Stimulated activated CD8-positive, alpha-beta memory T cell treated with anti-CD3 and anti-CD28 coated beads, Interleukin-7, amount 100 ng/mL, for 48 hours (primary cell): ENCODE measurements at places on chromosomes 4 and X.

DNA sequence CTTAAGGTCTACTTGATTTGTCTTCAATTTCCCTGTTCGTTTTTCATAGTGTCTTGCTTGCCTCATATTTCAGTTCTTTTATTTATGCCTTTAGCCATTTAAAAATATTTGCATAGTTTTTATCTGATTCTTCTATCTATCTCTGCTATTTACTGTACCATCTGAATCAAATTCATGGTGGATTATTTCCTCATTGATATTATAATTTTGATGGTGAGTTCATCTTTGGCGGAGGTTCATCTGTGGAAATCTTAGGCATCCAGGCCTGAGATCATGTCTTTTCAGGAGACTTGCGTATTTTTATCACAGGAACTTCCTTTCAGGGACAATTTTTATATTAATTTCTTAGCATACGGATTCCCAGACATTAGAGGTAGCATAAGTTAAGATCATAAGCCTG is 275.2 kb downstream of the STPG2 start:
- DNase-seq = no peak

- no peak for DNase-seq
Observed at GRCh38 chrX:10922835-10923234, 188.3 kb upstream of the HCCS start.

DNA sequence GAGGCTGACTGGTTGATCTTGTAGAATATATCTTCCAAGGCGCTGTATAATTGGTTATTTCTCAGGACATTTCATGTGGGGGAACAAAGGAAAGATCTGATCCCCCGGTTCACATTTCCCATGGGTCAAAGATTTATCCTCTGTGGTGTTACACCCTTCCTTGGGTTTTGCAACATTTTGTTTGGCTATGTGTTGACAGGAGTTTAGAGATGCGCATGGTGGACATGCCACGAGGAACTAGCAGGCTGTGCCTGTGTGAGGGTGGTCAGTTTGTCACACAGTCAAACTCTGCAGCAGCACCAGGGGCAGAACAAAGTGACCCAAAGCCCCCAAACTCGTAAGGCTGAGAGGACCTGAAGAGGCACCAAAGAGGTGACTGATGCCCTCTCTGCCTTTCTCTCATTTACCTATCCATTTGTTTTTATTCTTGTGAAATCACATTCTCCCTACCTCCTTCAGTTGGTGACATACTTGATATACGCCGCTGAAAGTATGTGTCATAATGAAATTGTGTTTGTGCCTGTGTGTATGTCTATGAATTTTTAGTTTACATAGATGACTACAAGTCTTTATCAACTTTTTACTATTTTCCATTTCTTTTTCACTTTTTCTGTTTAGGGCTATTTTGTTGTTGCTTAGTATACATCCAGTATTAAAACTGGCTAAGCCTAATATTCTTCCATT is 164.7 kb downstream of the SPCS3 start:
- no peak for DNase-seq

DNA sequence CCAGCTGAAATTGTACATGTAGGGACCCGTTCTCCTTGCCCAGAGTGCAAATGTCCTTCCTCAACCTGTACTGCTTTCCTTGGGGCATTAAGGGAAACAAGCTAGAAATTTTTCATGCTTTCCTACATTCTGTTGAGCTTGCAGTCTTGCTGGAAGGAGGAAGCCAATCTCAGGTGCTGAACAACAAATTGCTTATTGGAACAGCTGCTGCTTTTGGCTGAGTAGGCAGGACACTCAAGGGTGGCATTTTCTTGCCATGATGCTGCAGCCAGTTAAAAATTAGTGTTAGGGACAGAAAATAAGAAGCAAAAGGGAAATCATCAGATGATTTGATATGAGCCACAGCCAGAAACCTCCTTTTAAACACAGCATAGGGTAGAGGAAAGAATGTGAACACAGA is 223.7 kb downstream of the QDPR start:
- no peak for DNase-seq

DNA sequence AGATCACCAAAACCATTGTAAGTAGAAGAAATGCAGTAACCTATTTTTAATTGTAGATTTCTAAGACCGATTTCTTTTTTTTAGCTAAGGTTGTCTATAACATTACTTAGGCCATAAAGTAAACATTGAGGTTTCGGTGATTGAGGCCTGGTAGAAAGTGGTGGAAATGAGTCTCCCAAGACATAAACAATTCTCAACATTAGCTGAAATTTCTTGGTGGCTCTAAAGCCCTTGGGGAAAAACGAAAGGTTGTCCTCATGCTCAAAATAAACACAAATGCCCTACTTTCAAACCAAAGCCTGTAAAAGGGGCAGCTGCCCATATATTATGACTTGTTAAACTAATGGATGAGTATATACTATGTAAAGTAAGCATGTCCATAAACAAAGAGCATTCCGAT is 98.8 kb downstream of the SCFD2 start:
- DNase-seq = no peak

- DNase-seq = no peak
Observed at GRCh38 chr4:123600987-123601904, 204.7 kb downstream of the SPRY1 start.

DNA sequence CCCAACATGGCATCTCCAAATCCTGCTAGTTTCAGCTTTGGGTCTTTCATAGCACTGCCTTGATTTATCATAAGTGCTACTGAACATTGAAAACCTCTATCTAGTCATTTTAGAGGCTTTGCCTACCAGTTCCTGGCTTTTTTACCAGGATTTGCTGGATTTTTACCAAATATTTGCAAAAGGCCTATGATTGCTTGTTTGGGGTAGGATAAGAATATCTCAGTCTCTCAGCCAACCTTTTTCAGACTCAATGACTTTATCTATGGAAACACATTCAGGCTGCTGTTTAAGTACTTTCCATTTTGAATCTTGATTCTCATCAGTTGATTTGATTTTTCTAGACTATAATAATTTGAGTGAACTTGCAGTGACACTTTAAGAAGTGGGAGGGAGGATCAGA is 80.1 kb downstream of the NPFFR2 start:
- no peak for DNase-seq

DNA sequence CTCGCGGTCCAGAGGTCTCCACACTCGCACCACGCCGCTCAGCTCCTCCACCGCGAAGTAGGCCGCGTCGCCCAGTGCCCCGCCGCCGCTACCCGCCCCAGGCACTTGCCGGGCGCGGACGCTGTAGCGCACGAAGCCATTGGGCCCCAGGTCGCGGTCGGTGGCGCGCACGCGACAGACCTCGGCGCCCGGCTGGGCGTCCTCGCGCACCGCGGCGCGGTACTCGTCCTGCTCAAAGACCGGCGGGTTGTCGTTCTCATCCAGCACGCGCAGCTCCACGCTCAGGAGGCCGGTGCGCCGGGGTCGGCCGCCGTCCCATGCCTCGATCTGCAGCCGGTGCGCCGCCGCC is 1.4 kb downstream of the DCHS2 start:
- no peak for DNase-seq

- DNase-seq = no peak
Observed at GRCh38 chr4:39067451-39067850, 5.4 kb downstream of the KLHL5 start.

GRCh38 chr4:153798901-153799693 is 10.2 kb upstream of the SFRP2 start:
- DNase-seq = no peak

DNA sequence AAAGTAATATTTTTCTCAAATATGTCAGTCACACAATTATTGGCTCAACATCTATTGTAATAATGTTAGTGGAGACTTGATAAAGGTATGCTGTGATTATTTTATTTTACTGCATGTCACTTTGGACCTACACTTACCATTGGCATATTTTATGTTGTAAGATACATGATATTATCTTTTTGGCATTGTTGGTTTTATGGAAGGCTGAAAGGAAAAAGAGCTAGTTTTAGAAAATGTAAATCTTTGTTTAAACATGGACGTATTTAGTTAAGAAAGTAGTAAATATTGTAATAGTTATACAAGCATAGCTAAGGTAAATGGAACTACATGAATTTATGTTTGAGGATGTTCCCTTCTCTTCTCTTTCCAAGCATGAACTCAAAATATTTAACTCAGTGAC is 1399.3 kb downstream of the STIM2 start:
- DNase-seq = no peak

GRCh38 chr4:87838205-87838604 is 5.4 kb downstream of the MEPE start:
- no peak for DNase-seq

DNA sequence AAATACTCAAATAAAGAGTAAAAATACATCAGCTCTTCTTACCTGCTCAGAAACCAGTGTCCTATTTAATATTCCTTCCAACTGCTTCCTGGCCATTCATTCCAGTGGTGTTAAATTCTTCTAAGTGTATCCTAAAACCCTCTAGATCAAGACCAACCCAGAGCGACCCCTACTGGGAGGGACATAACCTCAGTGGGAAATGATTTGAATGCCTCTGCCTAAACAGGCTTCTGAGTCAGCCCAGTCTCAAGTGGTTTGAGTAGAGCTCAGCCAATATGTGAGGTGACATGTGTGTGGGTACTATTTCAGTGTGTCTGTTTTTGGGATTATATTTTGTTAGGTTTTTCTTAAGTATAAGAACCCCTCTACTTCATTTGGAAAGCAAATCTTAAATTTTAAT is 133.6 kb upstream of the ARHGEF9 start:
- no peak for DNase-seq

GRCh38 chrX:3990569-3990968 is 277.1 kb upstream of the PRKX start:
- DNase-seq = no peak

GRCh38 chrX:36462142-36462541 is 542.6 kb downstream of the CFAP47 start:
- DNase-seq = no peak

GRCh38 chrX:153474718-153475117 is 4.3 kb upstream of the HAUS7 start:
- DNase-seq = no peak

GRCh38 chr4:80694171-80694570 is 336.3 kb upstream of the BMP3 start:
- no peak for DNase-seq

- no peak for DNase-seq
Observed at GRCh38 chrX:26203561-26203960, 11.3 kb downstream of the MAGEB6 start.

DNA sequence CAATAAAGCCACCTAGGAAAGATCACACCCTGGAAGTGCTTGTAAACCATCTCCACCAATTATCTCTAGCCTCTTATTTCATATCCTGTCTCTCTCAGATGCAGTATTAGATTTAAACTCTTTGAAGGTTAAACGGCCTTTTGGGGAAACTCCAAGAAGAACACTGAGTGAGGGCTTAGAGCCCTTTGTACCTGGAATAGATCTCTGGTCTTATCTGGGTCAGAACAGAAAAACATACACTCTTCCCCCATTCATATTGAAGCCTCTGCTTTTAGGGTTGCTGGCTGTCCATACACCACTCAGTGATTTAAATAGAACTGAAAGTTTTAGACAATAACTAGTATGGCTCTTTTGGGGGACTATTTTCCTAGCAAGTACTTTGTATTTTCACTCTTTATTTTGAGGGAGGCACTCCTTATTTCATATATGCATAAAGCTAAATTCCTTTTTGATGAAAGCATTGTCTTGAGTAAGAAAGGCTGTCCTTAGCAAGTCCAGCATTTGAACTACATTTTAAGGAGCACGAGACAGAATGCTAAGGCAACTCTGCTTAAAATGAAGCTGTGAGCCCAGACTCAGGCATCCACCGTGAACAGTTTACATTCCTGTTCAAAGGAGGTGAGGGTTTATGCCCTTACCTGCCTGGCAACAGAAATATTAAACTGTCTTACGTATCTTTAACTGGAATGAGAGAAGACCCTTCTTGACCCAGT is 17.4 kb downstream of the YY2 start:
- no peak for DNase-seq

- no peak for DNase-seq
Observed at GRCh38 chrX:150352114-150352513, 11.0 kb upstream of the MAMLD1 start.

- no peak for DNase-seq
Observed at GRCh38 chrX:100979881-100980607, 10.5 kb downstream of the ARL13A start.

GRCh38 chr4:78864405-78865024 is 74.7 kb downstream of the PAQR3 start:
- DNase-seq = no peak

DNA sequence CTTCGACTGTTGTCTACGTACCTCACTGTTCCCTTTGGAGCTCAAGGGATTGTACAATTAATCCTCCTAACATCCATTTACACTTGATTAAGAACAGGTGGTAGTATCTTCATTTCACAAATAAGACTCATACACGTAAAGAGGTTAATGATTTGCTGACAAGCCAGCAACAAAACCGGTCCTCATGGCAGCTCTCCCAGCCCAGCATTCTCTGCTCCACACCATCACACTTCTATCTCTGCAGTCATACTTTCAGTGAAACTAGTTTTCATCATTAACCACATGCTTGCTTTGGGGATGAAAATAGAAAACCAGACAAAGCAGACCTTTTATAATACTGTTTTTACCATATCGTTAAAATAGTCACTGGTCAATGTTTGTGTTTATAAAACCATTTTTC is 28.7 kb upstream of the CASK start:
- DNase-seq = no peak

- no peak for DNase-seq
Observed at GRCh38 chr4:120682981-120683380, 239.5 kb downstream of the PRDM5 start.

DNA sequence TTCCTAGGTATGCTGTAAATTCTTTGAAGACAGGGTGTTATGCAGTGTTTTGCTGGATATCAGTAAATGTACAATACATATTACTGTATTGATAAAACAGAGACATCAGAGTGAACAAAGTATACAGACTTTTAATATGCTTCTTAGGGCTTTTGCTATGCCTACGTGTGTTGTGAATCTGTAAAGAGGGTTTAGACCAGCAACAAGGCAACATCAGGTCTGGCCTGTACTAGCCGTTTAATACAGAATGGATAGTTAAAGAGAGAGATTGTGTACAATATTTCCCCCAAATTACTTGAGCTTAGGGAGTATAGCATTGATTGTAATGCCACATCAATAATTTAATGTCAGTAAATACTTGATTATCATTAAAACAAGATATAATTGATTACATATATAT is 75.2 kb downstream of the PAQR3 start:
- no peak for DNase-seq

DNA sequence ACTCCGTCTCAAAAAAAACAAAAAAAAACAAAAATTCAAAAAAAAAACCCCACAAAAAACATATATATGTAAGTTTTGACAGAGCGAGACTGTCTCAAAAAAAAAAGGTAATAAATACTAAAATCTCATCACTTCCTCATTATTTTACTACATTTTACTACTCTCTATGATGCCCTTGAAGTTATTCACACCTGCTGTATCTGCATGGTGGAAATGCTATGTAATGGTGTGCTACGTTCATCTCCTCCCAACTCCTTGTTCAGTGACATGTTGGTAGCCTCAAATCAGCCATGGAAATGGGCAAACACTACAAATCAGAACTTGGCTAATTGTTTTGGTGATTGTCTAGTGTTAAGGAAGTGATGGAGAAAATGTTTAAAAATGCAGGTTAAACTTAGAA is 11.8 kb downstream of the RPS4X start:
- DNase-seq = no peak

GRCh38 chr4:154720618-154721267 is 23.1 kb upstream of the LRAT start:
- DNase-seq = no peak
